ENCODE measurements at places on chromosomes 6 and 20. TPM values are rescaled to one million over a fixed set of nuclear protein-coding genes. Genes with fewer than 3 reads are reported as not detected.

DNA sequence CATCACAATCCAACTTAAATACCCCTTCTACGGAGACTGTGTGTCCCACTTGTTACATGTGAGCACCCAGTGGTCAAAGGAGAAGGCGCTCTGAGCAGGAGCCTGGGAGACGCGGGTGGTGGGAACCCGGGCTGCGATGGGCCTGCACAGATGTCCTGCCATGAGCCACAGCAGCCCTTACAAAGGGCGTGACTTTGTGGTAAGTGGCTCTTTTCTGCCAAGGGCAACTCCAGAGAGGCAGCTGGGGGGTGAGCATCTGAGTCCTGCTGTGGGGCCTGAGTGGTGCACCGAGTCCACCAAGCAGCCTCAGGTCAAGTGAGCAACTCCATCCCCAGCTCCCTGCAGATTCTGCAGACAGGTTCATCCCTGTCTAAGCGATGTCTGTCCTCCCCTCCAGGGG is 33.6 kb upstream of the CST7 start:
- DNase-seq: no peak

DNA sequence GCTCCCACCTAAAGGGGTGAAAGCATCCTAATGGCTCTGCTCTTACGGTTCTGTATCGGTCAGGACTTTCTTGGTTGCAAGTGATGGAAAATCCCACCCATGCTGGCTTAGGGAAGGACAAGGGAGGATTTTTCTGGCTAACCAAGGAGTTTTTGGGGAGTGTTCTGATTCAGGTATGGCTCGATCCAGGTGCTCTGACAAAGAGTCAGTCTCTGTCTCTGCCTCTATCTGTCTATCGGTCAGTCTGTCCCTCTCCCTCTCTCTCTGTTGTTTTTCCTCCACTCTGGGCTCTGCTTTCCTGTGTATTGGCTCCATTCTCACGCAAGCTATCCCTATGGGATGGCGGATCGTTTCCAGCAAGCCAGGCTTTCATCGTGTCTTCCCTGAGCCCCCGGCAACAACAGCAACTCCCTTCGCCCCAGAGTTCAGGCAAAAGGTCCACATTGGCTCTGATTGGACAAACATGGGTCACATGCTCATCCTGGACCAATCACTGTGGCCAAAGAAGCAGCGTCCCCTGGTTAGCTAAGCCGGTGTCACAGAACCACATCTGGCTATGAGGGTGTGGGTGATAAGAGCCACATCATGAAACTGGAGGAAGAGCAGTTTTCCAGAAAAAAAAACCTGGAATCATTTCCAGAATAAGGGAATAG is 160.3 kb downstream of the BMP7 start:
- no peak for DNase-seq

- peak; percentile 30 for DNase-seq
These were observed 79.5 kb upstream of the MYL9 start for GRCh38 chr20:36461600-36462439.

DNA sequence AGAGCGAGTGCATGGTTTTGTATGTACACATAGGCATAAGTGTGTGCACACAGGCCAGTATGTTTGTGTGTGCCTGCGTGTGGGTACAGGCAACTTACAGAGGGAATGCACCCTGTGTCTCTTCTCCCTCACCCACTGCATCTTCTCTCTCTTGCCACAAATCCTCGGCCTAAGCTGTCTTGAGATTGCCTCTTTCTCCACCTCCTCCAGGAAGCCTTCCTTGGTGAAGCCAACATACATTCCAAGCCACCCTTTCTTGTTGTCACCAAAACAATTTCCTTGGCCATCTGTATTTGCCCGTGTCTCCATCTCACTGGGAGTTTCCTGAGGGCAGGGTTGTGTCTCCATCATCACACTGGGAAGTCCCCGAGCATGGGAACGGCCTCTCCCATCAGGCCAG is 29.8 kb upstream of the MLN start:
- DNase-seq: no peak

GRCh38 chr6:147711476-147711875 is 203.0 kb downstream of the SAMD5 start:
- no peak for DNase-seq

GRCh38 chr20:34095825-34096224 is 16.2 kb downstream of the EIF2S2 start:
- no peak for DNase-seq

- no peak for DNase-seq
These were observed 36.8 kb upstream of the SAMD3 start for GRCh38 chr6:130259557-130259956.

DNA sequence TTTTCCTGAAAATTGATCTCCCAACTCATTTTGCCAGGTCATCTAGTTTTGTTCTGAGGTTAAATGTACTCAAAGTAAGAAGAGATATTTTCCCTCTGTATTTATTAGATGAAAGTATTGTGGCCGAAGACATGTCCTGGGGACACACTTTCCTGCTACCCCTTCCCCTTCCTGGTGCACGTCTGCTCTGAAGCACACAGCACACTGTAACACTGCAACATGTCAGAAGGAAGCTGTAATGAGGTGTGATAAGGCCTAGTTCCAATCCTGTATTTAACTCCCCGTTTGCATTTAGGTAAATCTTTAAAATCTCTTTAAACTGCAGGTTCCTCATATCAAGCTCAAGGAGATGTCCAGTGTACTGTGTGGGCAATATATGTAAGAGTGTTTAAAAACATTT is 99.4 kb downstream of the HDGFL1 start:
- no peak for DNase-seq

COL20A1 gene
- total RNA-seq: not detected

SCUBE3 gene
- 0.24 TPM for total RNA-seq

SAMD5 gene
- total RNA-seq: under 0.01 TPM

SGK2 gene
- not detected for total RNA-seq

ADGRF4 gene
- not detected for total RNA-seq

C6orf15 gene
- not detected for total RNA-seq

Data from G401 (cell line).